ENCODE measurements at places on chromosomes 5 and 9.

- no peak for DNase-seq
Observed at GRCh38 chr5:40689438-40689837, 9.7 kb downstream of the PTGER4 start.

DNA sequence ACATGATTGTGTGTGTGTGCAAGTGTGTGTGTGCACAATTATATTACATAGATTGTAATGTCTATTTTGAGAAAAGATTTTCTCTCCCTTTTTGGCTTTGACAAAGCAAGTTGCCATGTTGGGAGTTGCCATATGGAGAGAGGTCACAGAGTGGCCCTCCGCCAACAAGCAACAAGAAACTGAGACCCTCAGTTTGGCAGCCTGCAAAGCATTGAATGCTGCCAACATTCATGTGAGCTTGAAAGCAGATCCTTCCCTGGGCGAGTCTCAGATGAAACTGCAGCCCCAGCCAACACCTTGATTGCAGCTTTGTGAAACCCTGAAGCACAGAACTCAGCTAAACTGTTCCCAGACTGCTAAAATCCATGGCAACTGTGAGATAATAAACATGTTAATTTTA is 498.0 kb downstream of the NR2F1-AS1 start:
- no peak for DNase-seq

GRCh38 chr5:171431251-171431777 is 11.9 kb downstream of the FGF18 start:
- DNase-seq, result no peak

DNA sequence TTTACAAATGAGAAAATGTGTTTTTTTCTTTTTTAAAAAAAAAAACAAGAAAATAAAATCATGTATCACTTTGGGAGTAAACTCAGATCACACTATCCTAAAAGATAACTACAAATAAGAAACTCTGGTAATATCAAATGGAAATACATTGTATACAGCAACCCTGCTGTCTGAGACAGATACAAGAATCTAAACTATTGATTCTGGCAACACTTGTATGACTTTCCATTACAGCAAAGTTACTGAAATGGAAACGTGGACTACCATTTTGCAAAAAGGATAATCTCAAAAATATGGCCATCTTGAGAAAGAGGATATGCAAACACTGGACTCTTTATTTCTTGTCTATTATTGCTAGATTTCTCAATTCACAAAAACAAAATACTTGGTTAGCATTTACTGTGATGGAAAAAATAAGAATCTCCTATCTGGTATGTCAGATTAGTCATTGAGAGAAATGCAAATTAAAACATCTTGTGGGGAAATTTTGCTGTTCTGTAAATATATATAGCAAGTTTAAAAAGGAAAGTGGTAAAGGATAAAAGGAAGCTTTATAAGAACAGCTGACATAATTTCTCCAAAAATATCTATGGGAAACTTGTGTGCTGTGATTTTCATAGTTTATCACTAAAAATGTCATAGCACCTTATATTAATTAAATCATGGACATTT is 112.9 kb upstream of the FER start:
- DNase-seq, result no peak

GRCh38 chr5:96816991-96817390 is 9.2 kb upstream of the ERAP1 start:
- no peak for DNase-seq

DNA sequence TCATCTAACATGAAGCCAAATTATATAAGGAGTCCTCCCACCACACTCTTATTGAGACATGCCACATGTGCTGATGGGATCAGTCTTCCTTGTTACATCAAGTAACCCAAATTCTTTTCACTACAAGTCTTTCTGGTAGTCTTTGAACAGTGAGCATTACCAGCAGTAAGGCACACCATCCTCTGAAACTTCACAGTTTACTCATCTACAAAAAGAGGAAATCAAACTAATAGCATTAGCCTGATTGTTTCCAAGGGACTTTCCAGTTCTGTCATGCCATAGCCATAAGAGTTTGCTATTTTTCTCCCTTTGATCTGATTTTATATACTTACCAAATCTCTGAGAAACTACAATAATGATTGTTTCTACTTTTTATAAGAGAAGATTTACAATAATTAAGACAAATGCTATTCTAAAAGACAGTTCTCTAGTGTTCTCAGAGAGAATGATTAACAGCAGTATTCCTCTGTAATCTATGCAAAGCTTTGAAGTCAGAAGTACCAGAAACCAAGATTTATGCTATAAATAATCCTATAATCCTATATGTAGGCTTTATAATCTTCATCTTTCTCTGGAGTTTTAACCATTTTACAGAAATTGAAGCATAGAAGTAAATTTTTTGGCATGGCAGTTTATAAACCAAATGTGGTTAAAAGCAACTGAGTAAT is 166.2 kb upstream of the ACO1 start:
- DNase-seq, result no peak
